ENCODE measurements at places on chromosomes 12 and 14. TPM values are rescaled to one million over a fixed set of nuclear protein-coding genes. Genes with fewer than 3 reads are reported as not detected.

GRCh38 chr14:23640524-23641141 lies 4.5 kb downstream of the DHRS2 start:
- no peaks in the 10 kb centered on the region for H3K36me3 ChIP-seq
- no peaks in the 10 kb centered on the region for H3K27me3 ChIP-seq
- H3K4me3 ChIP-seq = no peak overlapping the region

GRCh38 chr14:102075155-102075554 lies 11.7 kb downstream of the HSP90AA1 start:
- peaks cover 28% of the 10 kb centered on the region for H3K36me3 ChIP-seq
- peaks cover 2% of the 10 kb centered on the region for H3K4me1 ChIP-seq
- H3K4me3 ChIP-seq = no peak overlapping the region
- H3K27me3 ChIP-seq = no peaks in the 10 kb centered on the region

DNA sequence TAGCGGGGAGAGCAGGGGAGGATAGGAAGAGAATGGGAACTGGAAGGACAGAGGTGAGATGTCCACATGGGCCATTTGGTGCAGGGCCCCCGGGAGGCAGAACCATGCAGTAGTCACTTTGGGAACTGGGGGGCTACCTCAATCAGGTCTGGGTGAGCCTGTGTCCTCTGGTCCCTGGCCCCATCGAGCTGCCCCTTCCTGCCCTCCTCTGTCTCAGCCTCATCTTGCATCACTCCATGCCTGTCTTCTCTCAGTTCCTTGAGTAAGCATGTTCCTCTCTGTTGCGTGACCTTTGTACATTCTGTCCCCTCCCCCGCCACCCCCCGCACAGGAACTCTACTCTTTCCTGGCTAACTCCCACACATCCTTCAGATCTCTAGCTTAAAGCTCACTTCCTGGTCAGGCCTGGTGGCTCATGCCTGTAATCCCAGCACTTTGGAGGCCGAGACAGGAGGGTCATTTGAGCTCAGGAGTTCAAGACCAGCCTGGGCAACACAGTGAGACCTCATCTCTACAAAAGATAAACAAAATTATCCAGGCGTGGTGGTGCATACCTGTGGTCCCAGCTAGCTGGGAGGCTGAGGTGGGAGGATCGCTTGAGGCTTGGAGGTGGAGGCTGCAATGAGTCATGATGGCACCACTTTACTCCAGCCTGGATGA lies 23.2 kb downstream of the FOS start:
- H3K27ac ChIP-seq = peak overlapping the region; percentile 76
- peaks cover 23% of the 10 kb centered on the region for H3K4me1 ChIP-seq
- DNase-seq = peak; percentile 71
- no peaks in the 10 kb centered on the region for H3K27me3 ChIP-seq
- H3K4me3 ChIP-seq = no peak overlapping the region
- no peaks in the 10 kb centered on the region for H3K36me3 ChIP-seq

DNA sequence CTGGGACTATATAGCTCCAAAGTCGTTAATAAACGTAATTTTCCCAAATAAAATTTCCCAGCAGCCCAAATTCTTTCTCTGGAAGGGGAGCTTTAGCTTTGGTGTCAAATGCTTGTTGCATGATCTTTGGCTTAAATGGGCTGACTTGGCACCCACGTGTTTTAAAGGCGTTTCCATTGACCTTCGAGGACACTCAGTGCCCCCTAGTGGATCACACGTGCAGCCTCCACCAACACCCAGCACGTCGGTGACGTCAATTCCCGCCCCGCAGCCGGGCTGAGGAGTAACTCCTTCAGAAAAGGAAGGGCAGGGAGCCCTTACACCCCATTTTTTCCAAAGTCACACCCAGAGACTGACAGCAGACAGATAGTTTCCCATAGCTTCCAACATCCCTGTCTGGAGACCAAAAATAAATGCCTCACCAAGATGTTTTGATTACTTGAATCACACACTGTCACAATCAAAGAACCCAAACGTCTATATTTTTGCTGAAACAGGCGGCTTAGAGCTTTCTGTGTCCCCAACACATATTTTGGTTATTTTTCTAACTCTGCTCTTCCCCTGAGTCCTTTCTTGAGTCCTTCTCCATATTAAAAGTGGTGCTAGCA lies 707.9 kb downstream of the AACS start:
- peaks cover 2% of the 10 kb centered on the region for H3K27me3 ChIP-seq
- H3K4me1 ChIP-seq = no peaks in the 10 kb centered on the region
- H3K4me3 ChIP-seq = no peak overlapping the region
- H3K27ac ChIP-seq = no peak overlapping the region
- peak; percentile 28 for DNase-seq
- H3K36me3 ChIP-seq = no peaks in the 10 kb centered on the region

The DNAJC22 gene
- not detected for total RNA-seq

The CLBA1 gene
- total RNA-seq = 0.78 TPM

The KLRC4 gene
- not detected for total RNA-seq
